CD8-positive, alpha-beta memory T cell (primary cell): ENCODE measurements at places on chromosomes 6 and 20. TPM values are rescaled to one million over a fixed set of nuclear protein-coding genes. Genes with fewer than 3 reads are reported as not detected.

Gene SIRPG
- 149 TPM for polyA plus RNA-seq

DNA sequence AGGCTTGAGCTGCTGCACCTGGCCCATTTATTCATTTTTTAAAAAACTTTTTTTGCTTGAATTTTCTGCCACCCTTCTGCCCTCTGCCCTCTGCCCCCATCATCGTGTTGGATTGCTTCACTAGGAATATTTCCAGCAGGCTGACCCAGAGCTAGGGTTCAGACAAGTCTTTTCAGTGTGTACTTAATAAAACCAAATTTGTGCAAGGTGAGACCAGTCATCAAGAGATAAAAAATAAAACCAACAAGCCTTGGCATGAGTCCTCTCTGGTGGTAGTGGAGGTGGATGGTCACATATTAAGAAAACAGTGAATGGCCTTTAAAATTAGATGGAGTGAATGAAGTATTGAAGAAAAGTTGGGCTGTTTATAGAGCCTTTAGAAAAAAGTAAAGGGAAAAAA is 239.6 kb downstream of the CDKAL1 start:
- DNase-seq = no peak

GRCh38 chr6:33080127-33081089 is 4.6 kb downstream of the HLA-DPB1 start:
- DNase-seq = no peak

GRCh38 chr6:126372626-126373025 is 32.7 kb downstream of the CENPW start:
- DNase-seq = no peak

- no peak for DNase-seq
Measured at GRCh38 chr6:15615802-15616201, 47.0 kb downstream of the DTNBP1 start.

Gene ECT2L
- polyA plus RNA-seq = 0.09 TPM

DNA sequence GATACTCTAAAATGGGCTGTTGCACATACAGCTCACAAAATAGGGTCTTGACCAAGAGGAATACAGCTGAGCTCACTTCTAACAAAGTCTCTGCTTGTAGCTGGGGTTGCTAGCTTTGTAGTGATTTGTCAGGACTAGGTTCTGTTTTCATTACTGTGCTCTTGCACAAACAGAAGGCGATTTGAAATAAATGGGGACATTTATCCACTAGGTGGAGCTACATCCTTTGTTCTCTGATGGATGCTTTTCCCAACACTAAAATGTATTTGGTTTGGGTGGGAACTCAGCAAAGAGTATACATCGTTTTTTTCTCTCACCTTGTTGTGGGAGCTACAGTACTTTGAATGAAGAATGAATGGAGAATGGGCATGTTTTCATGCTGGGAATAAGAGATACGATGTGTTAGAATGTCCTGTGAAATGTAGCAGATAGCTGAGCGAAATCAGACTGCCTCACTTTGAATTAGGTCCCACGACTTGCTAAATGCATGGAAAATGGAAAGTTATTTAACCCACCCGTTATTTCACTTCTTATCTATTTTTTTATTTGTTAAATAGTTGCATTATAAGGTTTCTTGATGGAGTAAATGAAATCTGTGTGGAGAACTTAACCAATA is 494.7 kb upstream of the MAP3K7 start:
- no peak for DNase-seq

Gene MOCS1
- polyA plus RNA-seq = 0.53 TPM

Gene EFCAB8
- polyA plus RNA-seq = not detected
